ENCODE measurements at places on chromosomes 4 and X.

DNA sequence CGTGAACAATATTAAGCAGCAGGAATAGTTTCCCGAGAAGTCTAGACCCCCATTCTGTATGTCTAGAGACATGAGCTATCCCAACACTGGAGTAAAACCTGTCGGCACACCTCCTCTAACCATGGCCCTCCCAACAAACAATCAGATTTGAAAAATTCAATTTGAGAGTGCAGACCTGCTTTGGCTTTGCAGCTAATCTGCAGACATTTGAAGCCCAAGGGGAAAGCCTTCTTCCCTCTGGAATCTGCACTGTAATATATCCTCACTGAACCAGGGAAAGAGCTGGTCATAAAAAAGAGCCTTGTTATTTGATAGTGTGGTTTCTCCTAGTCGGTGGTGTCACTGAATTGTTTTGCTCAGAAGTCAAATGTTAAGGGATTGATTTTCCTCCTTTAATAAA, 44.6 kb upstream of the KLHL34 start:
- no peak for DNase-seq

- peak; percentile 10 for DNase-seq
Measured at GRCh38 chr4:40992472-40993295, 221.7 kb downstream of the APBB2 start.

DNA sequence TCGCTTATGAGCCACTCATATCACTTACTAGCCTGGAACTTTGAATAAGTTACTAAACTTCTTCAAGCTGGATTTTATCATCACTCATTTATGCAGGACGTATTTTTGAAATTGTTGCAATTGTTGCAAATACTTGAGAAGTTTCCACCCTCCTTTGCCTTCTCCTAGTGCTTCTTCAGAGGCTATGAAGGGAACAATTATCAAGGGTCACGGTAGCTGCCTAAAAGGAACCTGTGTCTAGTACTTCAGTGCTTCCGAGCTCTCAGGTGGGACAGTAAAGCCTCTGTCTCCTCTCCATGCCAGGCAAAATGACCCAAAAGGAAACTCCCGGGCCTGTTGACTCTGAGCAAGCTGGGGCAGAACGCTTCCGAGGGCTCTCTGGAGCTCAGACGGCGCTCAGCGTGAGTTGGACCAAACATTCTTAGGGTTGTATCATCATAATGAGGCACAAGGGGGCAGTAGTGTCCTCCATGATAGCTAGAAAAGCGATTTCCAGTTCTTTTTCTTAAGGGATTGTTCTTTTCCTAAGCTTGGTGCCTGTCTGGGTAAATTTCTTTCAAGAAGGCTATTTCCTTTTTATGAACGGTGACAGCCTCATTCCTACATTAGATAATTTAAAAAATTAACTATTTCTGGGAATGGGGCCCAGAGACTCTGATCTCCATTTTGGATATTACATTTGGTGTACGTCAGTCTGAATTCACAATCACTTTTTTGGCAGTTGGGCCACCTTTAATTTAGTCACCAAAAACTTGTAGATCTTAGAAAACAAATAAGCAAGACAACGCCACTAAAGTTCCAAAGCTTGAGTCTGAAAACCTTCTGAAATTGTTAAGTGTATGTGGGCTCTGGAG, 73.1 kb downstream of the PACRGL start:
- DNase-seq = no peak

- DNase-seq = no peak
Measured at GRCh38 chr4:123874063-123874462, 477.5 kb downstream of the SPRY1 start.

GRCh38 chrX:150361777-150362351, 1.3 kb upstream of the MAMLD1 start:
- DNase-seq = peak; percentile 23

GRCh38 chr4:168847771-168848502, 162.1 kb downstream of the CBR4 start:
- DNase-seq = no peak

- DNase-seq = no peak
Measured at GRCh38 chrX:133546441-133546840, 131.2 kb upstream of the GPC4 start.

DNA sequence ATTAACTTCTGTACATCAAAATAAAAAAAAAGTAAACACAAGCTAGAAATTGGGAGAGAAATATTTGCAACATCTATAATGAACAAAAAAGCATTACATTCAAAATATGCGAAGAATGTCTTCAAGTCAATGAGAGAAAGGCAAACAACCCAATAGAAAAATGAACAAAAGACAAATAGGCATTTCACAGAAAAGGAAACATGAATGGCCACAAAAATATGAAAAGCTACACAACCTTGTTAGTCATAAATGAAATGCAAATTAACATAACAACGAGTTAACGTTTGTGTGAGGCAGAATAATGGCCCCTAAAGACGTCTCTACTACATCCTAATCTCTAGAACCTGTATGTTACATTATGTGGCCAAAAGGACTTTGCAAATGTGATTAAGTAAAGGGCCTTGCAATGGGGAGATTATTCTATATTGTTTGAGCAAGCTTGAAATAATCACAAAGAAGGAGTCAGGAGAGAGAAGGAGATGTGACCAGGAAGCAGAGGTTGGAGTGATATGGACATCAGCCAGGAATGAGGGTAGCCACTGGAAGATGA, 86.8 kb downstream of the WDFY3 start:
- no peak for DNase-seq

GRCh38 chr4:143372093-143372915, 35.6 kb downstream of the GAB1 start:
- DNase-seq = no peak

GRCh38 chr4:137705171-137705783, 173.0 kb upstream of the PCDH18 start:
- no peak for DNase-seq

- peak; percentile 1 for DNase-seq
Measured at GRCh38 chrX:83508006-83508405, at the start of gene POU3F4. POU3F4 (plus strand) TSS chrX:83508290; CDS start chrX:83508325, 35 bp downstream.

GRCh38 chr4:16503421-16504100, 277.3 kb upstream of the TAPT1 start:
- DNase-seq = no peak

DNA sequence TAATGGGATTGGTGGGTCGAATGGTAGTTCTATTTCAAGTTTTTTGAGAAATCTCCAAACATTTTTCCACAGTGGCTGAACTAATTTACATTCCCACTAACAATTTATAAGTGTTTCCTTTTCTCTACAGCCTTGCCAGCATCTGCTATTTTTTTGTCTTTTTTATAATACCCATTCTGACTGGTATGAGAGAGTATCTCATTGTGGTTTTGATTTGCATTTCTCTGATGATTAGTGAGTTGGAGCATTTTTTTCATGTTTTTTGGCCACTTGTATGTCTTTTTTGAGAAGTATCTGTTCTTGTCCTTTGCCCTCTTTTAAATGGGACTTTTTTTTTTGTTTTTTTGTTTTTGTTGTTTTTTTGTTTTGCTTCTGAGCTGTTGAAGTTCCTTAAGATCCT, 200.0 kb upstream of the GK2 start:
- DNase-seq = no peak

DNA sequence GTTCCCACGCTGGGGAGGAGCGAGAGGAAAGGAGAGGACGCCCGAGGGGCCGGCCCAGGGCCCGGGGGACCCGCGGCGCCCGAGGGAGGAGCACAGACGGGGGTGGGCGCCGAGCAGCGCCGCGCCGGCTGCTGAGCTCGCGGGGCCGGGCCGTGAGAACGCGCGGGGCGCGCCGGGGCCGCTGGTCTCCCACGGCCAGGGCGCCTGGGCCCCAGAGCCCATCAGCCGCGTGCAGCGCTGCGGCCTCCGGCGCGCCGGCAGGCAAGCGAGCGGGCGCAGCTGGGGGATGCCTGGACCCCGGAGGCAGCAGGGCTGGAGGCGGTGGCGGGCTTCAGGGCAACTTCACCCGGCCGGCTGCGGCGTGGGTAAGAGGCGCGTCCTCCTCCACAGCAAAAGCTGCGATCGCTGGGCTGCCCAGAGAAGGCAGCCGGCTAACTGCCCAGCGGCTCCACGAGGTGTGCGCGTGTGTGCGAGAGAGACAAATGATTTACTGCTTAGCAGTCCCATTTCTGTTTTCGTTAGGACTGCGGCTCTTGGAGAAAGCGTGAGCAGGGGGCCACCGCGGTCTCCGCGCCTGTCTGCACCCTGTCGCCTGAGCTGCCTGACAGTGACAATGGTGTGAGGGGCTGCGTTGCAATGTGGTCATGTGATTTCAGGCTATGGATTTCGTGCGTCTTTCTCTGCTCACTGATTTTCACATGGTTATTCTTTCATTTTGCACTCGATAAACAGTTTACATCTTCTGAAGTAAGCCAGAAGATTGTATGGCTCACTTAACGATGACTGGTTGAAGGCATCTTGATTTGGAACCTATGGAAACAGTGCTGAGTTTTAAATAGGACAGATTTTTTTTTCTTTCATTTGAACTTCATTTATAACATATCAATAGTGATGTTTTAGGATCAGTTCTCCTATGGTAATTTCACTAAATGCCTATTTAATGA, 1.2 kb downstream of the GUCY1A1 start:
- no peak for DNase-seq

- DNase-seq = no peak
Measured at GRCh38 chrX:51456814-51457213, 39.6 kb downstream of the NUDT11 start.

- no peak for DNase-seq
Measured at GRCh38 chr4:99156992-99157391, 12.9 kb upstream of the ADH4 start.

DNA sequence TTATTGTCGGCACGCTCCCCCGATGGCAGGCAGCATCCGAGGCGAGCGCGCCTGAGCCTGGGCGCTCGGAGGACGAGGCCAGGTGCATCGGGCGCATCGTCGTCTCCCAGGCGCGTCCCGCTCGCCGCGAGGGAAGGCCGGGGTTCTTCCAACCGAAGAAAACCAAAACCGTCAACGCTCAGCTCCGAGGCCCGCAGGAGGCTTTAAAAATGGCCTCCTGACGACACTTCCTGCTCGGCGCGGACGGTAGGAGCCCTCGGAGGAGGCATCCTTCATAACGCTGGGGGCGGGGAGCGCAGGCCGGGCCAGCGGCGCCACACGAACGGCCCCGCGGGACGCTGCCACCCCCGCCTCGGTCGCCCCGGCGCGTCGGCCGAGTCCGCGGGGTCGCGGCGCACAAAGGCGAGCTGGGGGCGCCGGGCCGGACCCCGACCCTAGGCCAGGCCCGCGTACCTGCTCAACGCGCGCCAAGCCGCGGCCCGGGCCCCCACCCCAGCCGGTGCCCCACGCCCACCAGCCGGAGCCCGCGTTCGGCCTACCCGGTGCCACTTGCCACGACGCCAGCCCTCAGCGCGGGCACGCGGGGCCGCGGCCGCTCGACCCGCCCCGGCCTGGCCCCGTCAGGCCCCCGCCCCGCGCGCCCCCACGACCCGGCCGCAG, 501 bp downstream of the ZNF518B start:
- DNase-seq = peak; percentile 61

DNA sequence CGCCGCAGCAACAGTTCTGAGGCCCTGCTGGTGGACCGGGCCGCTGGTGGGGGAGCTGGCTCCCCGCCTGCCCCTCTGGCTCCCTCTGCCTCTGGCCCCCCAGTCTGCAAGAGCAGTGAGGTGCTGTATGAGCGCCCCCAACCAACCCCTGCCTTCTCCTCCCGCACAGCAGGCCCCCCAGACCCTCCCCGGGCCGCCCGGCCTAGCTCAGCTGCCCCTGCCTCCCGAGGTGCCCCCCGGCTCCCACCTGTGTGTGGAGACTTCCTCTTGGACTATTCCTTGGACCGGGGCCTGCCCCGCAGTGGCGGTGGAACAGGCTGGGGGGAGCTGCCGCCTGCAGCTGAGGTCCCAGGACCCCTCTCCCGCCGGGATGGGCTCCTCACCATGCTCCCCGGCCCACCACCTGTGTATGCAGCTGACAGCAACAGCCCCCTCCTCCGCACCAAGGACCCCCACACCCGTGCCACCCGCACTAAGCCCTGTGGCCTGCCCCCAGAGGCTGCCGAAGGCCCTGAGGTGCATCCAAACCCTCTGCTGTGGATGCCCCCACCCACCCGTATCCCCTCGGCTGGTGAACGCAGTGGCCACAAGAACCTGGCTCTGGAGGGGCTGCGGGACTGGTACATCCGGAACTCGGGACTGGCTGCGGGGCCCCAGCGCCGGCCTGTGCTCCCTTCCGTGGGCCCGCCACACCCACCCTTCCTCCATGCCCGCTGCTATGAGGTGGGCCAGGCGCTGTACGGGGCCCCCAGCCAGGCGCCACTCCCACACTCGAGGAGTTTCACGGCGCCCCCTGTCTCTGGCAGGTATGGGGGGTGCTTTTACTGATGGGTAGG, 6.3 kb downstream of the PRAF2 start:
- no peak for DNase-seq

DNA sequence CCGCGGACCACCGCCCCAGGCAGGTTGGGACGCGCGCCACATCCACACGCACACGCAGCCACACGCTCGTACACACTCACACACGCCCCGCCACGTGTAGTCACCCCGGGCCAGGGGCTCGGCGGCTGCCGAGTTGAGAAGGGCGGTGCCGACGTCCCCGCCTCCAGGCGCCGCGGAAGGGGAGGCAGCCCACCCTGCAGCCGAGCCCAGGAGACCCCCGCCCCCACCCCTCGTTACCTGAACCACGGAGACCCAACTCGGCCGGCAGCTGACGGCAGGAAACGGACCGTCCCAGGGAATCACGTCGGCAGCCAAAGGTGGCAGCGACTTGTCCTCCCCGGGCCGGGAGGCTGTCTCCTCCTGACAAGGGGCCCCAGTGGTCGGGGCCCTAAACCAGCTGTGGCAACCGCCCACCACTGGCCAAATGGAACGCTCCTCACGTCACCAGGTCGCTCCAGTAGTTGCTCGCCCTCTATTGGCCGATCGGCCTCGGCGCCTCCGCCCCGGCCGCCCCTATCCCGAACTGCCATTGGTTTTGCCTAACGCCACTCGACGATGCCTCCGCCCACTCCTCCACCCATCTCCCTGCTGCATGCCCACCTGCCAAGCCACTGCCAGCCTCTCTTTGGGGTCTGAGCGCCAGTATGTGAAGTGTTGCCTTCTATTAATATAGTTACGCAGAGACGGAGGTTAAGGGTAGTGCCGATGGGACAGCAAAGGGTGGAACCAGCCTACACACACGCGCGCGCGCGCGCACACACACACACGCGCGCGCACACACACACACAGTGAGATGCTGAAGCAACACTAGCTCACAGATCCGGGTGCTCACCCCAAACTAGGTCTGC, at the start of gene ZDHHC9:
TSS of gene ZDHHC9 (minus strand) at position 428 of the 848 bp plus-strand sequence. CDS start 1,941 bp downstream, outside the sequence.
- peak; percentile 90 for DNase-seq

- DNase-seq = no peak
Measured at GRCh38 chr4:165610679-165611437, 232.1 kb downstream of the CPE start.

DNA sequence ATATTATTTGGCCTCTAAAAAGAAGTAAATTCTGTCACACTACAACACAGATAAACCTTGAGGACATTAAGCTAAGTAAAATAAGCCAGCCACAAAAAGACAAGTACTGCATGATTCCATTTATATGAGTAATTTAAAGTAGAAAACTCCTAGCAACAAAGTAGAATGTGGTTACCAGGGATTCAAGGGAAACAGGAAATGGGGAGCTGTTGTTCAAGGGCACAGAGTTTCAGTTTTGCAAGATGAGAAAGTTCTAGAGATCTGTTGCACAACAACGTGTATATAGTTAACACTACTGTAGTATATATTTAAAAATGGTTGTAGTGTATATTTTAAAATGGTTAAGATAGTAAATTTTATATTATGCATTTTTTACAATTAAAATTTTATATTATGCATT, 25.4 kb downstream of the SEC31A start:
- DNase-seq = peak; percentile 56

Data from CD4-positive, alpha-beta T cell treated with Interferon alpha-2 for 1 hour (primary cell).